ENCODE measurements at places on chromosomes 1 and 21. TPM values are rescaled to one million over a fixed set of nuclear protein-coding genes. Genes with fewer than 3 reads are reported as not detected.

TRIM67 gene
- 0.09 TPM for total RNA-seq

CFAP141 gene
- total RNA-seq = not detected

UBE4B gene
- total RNA-seq = 68.9 TPM

CD2 gene
- not detected for total RNA-seq

SGIP1 gene
- total RNA-seq = 6.1 TPM

KISS1 gene
- total RNA-seq = not detected

C4BPA gene
- total RNA-seq = not detected

AK5 gene
- total RNA-seq = 0.44 TPM

DDR2 gene
- 21.1 TPM for total RNA-seq

WNT2B gene
- total RNA-seq = 2.6 TPM

NPL gene
- total RNA-seq = 2.7 TPM
